ENCODE measurements at places on chromosomes 2 and 18.

GRCh38 chr18:74407888-74408287 lies 49.2 kb downstream of the DIPK1C start:
- DNase-seq = no peak

DNA sequence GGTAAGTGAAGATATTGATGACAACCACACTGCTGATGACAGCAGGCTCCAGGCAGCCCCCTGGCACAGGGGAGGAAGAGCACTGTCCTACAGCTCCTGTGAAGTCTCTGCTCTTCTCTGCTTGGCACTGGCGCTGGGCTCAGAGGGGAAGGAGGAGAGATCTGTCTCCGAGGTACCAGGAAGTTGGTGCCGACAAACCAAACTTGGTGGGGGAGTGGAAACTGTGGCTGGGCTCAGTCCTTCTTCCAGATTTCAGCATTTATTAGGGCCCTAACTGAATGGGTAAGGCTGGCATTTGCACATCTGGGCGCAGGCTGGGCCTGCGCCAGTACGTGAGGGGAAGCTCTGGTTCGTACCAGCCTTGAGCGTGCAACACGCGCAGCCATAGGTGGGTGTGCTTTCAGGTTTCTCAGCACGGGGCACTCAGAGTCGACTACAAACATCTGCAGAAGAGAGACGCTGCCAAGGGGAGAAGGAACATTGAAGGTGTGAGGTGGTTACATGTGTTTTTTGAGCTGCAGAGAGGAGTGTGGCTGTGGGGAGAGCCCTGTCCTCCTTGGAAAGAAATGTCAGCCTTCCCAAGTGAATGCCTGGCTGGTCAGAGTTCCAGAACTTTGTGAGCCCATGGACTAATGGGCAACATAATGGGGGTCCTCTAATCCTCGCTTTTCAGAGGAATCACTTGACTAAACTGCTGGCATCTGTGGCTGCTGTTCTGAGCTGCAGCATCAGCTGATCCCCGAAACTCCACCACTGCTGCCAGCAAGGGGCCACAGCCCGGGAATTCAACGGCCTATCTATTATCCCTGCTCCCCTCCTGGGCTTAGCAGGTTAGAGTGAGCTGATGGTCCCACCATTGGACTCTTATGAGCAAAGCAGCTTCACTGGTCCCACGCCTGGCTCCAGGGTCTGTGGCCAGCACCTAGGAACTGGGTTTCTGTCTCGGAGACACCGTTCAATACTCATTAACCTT lies 55.2 kb upstream of the SEMA4C start:
- DNase-seq = no peak

GRCh38 chr2:191125646-191126045 lies 25.1 kb downstream of the STAT4 start:
- DNase-seq = no peak

DNA sequence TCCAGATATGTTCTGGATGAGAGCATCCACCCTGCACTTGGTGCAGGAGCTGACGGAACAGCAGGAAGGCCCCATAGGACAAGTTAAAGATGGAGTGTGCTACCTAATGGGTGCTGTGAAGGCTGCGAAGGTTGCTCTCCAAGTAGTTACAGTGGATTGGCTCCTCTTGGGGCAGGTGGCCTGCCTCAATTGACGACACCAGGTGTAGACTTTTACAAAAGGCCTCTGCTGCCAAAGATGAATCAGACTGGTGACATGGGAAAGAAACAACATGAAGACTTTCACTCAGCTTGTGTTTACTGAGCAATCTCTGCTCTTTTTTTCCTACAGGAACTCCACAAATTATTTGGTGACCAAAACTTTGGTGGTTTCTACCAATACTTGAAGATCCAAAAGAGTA lies 437.7 kb downstream of the PLCL1 start:
- DNase-seq = no peak

DNA sequence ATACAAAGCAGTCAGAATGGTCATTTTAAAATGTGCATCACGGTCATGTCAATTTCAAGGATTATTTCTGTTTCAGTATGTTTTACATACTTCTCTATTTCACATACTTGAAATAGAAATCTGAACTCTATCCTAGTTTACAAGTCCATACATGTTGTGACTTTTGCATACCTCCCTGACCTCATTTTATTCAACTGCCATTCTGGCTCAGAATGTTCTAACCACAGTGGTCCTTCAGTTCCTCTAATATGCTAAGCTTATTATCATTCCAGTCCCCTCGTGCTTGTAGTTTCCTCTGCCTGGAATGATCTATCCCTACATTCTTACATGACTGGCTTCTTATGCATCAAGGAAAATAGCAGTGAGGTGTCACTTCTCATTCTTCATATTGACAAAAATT lies 295.6 kb downstream of the KIAA1328 start:
- peak; percentile 53 for DNase-seq

- DNase-seq = no peak
Measured at GRCh38 chr18:392928-393573, 107.5 kb downstream of the COLEC12 start.

DNA sequence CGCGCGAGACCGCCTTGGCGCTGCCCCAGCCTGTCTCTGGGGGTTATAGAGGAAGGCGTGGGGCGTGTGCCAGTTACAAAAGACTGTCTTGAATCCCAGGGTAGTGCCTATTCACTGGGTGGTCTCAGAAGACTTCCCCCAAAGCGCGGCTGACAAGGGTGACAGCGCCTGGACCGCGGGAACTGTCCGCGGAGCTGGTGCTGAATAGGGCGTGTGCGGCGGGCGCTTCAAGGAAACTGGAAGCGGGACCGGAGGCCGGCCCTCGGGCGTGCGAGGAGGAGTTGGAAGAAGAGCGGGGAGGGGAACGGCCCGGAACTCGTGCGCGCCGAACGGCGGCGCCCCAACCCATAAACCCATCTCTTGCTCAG lies 2.3 kb downstream of the EGR4 start:
- peak; percentile 21 for DNase-seq

GRCh38 chr2:44358503-44358902 lies 2.8 kb downstream of the PREPL start:
- peak; percentile 39 for DNase-seq

DNA sequence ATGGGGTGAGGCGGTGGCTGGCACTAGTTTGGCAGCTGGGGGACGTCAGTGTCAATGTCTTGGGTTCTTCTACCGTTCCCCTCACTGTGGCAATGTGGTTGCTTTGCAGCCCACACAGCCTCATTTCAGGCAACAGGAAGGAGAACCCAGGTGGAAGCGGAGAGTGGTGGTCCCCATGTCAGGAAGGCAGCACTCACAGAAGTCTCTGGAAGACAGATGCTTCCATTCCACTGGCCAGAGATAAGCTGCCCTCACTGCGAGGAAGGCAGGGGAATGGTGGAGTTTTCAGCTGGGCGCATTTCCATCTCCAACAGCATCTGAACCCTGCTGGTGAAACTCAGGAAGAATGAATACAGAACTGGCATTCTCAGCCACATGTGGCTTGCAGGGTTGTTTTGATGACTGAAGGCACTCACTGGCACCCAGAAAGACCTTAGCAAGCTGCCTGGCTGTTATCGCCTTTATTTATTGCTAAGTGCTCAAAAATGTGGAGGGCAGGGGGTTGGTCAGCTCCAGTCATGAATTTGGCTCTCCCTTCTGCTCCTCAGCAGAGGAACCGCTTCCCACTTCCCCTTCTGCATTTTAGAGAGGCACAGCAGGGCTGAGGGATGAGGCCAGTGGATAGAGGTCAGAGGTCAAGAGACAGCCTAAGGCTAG lies 19.4 kb downstream of the KCNIP3 start:
- peak; percentile 95 for DNase-seq

GRCh38 chr2:53829273-53829979 lies 30.3 kb downstream of the GPR75 start:
- DNase-seq = no peak

- DNase-seq = no peak
Measured at GRCh38 chr2:144133936-144134665, 385.8 kb downstream of the ZEB2 start.

DNA sequence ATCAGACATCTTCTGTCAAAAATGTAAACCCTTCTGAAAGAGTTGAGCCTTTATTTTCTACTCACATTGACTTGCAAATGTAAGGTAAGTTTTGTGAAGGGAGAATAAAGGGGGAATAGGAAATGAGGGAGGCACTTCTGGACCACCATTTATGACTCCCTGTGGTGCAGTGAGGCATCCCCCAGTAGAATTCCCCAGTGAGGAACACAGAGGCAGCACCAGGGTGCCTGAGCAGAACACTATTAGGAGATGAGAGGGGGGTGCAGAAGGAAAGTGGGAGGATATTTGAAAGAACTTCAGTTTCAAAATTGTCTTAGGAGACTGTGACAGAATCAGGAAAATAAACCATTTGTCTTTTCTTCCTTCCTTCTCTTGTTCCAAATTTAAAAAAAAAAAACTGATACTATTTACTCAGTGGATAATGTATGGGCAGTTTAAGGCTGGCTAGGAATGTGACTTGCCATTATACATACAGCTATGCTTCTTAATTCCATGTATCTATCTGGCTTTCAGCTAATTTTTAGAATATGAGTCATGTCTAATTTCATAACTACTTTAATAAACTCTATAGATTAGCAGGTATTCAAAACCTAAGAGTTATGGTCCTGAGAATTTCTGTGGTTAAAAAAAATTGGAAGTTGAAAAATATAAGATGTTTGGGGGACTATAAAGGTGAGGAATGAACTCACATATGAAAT lies 478.1 kb upstream of the CHAC2 start:
- DNase-seq = no peak

DNA sequence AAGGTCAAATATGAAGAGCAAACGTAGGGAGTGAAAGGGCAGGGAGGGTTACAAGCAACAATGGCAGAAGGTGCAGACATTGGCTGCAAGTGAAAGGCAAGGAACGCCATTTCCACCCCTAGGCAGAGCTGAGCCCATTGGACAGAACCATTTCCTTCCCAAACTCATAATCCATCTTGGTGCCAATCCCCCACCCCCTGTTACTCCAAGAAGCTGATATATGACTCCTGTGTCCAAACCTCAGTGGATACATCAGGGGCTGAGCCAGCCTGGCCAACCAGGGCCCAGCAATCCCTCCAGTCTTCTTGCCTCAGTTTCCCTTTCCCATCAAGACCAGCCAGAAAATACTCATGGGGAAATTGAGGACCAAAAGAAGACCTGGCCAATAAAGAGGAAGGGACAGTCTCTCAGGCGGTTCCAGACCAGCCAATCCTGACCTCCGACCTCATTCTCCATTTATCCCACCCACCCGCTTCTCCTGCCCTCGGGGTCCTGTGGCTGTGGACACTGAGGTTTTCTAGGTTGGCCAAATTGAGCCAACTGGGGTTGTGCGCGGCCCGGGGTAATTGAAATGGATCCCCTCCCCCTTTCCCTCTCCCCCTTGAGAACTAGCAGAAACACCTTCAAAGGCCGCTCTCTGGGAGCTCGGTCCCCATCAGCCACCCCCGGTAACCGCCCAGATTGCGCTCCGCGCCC lies 24.8 kb downstream of the TNS1 start:
- DNase-seq = no peak

DNA sequence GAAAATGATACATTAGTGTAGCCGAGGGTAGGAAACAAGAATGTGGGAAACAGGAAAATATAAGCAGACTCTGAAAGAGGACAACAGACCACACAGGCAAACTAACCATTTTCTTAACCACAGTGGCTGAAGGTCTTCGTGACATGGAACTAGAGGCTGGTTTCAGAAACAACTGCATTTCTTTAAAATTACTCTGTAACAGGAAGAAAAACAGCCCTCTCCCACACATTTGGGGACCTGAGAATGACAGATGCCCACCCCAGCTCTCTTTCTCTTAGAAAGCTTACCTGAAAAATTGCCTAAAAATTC lies 13.8 kb upstream of the SLC25A52 start:
- DNase-seq = no peak

DNA sequence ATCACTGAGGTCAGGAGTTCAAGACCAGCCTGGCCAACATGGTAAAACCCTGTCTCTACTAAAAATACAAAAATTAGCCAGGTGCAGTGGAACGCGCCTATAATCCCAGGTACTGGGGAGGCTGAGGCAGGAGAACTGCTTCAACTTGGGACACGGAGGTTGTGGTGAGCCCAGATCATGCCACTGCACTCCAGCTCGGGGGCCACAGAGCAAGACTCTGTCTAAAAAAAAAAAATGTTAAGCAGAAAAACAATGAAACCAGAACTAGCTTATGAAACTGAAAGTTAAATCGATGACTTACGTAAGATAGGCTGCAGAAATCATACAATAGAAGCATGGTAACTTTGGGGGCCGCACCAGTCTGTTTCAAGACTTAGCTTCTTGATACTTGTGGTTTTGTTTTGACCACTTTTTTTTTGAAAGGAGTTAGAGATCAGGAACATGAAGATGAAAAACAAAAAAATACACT lies 6.2 kb upstream of the GPR155 start:
- DNase-seq = no peak

GRCh38 chr2:19899985-19900930 lies 1.5 kb downstream of the TTC32 start:
- no peak for DNase-seq

DNA sequence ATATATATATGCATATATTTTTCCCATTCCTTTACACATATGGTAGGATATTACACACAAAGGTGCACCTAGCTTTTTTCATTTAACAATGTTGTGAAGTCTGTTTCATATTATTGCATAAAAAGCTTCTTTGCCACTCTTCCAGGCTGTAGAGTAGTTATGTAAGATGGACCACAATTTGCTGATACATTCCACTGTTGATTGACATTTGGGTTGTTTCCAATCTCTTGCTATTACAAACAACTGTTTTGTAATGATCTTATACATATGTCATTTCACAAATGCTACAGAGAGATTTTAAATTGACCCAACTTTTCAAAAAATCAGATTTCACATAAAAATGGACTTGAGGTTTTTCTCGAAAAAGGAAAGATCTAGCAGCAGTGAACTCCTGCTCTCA lies 301.4 kb downstream of the CDCA7 start:
- peak; percentile 66 for DNase-seq

GRCh38 chr2:207528980-207529329 lies 807 bp upstream of the CREB1 start:
- peak; percentile 53 for DNase-seq

DNA sequence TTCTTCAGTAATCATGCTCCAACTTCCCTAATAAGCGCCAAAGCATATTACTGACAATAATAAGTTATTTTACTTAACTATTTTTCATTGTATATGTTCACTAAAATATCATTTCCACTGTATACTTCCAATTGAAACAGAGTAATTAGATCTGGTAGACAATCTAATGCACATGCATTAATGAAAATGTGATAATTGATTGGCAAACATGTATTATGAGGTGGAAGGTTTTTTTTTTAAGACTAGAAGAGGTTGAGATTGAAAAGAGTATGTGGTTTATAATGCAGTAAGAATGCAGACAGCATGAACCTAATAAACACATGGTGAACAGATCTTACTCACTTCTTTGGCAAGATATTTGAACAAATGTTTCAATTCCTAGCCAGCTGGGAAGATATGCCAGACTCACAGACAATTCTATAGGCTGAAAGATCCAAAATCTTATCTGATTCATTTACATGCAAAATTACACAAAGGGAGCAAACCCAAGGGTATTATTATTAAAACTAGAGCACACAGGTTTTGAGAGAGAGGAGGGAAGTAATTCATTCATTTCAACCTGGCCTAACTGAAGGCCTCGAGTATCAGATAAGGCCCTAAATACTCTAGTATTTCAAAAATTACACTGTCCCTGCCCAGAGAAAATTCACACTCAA lies 2.8 kb downstream of the NCKAP1 start:
- DNase-seq = peak; percentile 78

Data from AG10803 (cell line).